NCI-H2029 (cell line): ENCODE measurements at places on chromosomes 12 and 14.

DNA sequence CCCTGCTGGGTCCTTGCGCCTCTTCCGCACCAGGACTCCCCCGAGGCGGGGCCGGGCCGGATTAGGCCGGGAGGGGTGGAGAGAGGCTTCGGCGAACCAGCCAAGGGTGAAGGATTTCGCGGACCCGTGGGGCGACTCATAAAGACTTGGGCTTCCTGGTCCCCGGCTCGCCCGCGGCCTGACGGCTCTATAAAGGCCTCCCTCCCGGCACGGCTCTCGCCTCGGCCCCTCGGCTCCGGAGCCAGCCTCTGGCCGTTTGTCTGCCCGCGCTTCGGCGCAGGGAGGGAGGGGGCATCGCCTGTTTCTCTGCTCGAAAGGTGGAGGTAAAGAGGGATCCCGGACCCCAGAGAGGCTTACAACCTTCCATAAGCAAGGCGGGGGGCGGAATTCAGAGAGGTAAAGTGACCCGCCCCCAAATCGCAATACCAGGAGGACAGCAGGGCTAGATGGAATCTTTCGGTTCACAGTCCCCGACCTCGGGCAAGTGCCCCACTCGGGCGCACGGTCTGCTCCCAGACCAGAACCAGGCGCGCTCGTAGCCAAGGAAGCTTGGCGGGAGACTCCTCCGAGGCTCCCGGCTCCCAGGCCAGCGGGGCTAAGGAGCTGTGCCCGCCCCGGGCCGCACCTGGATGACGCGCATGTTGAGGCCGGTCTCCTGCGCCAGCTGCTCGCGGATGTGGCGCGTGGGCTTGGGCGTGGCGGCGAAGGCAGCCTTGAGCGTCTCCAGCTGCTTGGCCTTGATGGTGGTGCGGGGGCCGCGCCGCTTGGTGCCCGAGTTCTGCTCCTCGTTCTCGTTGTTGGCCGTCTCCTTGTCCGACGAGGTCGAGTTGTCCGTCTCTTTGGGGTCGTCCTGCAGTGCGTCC lies 3.9 kb downstream of the LHX5 start:
- DNase-seq = no peak

- no peak for DNase-seq
Observed at GRCh38 chr12:3658327-3659163, 94.4 kb downstream of the CRACR2A start.

DNA sequence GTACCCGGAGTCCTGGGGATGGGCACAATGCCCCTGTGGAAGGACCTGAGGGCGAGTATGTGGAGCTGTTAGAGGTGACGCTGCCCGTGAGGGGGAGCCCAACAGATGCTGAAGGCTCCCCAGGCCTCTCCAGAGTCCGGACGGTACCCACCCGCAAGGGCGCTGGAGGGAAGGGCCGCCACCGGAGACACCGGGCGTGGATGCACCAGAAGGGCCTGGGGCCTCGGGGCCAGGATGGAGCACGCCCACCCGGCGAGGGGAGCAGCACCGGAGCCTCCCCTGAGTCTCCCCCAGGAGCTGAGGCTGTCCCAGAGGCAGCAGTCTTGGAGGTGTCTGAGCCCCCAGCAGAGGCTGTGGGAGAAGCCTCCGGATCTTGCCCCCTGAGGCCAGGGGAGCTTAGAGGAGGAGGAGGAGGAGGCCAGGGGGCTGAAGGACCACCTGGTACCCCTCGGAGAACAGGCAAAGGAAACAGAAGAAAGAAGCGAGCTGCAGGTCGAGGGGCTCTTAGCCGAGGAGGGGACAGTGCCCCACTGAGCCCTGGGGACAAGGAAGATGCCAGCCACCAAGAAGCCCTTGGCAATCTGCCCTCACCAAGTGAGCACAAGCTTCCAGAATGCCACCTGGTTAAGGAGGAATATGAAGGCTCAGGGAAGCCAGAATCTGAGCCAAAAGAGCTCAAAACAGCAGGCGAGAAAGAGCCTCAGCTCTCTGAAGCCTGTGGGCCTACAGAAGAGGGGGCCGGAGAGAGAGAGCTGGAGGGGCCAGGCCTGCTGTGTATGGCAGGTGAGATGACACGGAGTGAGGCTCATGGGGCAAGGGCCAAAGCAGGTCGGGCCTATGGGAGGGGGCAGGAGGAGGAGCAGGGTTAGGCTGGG lies 4.5 kb downstream of the ARHGEF40 start:
- no peak for DNase-seq

DNA sequence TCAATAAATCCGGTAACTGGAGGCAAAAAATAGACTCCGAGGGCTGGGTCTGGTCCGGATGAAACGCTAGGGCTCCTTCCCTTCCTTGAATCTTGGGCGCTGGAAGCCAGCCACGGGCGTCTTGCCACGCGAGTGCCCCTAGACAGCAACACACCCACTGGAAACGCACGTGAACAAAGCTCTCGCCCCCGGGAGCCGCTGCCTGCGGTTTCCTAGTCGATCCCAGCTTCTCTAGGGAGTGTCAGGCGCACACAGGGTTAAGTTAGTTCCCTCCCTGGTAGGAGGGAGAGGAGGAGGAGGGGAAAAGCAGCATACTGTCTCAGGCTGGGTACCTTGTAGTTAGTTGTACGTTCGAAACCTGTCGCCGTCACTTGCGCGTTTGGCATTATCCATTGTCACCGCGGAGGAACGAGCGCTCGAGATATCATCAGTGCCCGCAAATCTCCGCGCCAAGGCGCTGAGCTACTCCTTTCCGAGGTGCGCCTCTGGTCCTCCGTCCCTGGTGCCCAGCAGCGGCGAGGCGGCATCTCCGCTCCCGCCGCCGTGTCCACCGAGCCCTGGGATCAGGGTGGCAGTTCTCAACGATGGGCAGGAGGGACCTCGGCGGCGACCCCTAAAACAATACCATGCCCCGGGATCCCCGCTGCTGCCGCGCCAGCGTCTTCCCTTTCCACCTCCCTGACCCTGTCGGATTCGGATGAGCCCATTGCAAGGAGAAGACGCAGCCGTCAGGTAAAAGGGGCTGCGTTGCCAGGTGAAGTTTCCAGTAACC lies at the start of gene FLRT2:
Gene FLRT2, plus strand, starts transcription at position 342 of the 772 bp plus-strand sequence. CDS start 91,371 bp downstream, outside the sequence.
- DNase-seq = no peak

GRCh38 chr12:42459336-42459847 lies 130.2 kb downstream of the PRICKLE1 start:
- no peak for DNase-seq

DNA sequence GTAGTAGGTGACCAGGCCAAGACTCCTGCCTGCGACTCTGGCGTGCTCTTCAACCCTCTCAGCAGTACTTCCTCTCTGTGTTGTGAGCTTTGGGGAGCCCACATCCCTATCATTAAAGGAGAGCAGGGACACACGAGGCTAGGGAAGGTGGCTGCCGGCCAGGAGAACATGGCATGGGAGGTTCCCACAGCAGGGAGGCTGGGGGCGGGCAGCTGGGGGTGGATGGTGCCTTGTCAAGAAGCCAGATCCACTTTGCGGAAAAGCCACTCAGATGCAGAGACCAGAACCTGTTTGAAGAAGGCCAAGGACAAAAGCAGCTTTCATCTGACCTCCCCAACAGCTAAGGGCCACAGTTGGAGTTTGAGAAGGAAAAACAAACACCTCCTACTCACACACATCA lies 198.6 kb downstream of the BCL11B start:
- peak; percentile 51 for DNase-seq

DNA sequence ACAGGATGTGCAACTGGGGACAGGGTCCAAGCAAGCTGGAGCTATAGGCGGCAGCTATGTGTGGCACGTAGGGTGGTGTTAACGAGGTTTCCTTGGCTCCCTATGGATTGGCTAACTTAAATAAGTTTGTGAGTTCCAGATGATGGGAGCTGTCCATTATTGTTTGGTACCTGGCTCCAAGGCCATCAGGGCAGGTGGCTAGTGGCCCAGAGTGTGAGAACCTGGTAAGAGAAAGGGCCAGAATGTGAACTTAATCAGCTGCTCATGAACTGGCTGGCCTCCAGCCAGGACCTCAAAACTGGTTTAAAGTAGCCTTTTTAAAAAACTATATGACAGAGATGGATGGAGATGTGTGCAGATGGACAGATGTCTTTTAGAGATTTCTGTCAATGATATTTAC lies 1.5 kb upstream of the BDKRB2 start:
- DNase-seq = no peak

GRCh38 chr14:62711351-62712023 lies 333.8 kb downstream of the KCNH5 start:
- DNase-seq = no peak

DNA sequence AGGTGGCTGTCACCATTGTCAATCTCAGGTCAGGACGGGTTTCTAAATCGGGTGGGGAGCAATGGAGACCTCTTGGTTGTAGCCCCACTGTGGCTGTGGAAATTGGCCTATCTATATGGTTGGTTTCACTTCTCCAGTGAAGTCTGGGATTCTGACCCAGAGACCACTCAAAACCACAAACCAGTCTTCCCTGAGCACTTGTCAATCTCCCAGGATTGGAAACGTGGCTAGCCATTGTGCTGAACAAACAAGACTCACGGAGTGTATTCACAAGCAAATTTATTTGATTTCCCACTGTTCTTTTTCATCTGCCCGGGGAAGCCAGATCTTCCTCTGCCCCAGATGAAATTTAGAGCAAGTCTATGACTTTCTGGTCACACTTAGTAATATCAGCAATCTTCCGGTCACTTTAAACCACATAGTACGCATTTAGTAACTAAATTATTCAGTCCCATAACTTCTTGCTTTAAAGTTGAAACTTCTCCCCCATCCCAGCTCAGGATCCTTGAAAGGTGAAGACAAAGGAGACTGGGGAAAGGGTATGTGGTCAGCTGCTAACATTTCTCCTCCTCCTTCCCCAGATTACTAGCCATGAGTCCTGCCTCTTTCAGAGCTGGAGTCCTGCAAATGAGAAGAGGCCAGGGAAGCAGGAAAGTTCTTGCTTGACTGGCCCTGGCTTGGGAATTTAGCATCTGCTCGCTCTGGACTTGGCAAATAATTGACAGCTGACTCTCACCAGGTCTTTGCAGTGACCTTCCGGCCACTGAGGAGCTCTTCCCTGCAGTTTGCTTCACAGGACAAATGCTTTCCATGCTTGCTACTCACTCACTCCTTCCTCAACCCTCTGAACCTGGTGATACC lies 123.2 kb upstream of the MAX start:
- no peak for DNase-seq

- no peak for DNase-seq
Observed at GRCh38 chr12:124490584-124491305, 76.7 kb downstream of the NCOR2 start.
